ENCODE measurements at places on chromosomes 12 and 14.

DNA sequence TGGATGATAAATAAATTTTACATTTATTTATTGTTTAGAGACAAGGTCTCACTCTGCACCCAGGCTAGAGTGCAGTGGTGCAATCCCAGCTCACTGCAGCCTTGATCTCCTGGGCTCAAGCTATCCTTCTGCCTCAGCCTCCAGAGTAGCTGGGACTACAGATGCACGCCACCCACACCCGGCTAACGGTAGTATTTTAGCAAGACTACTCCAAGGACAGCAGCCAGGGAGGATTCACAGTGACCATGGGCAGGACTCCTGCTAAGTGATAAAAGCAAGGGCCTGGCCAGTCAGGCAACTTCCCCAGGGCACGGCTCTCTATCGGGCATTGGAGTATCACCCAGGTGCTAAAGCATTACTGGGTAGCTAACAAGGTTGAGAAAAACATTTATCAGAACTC, 55.4 kb downstream of the ARL6IP4 start:
- DNase-seq: no peak

DNA sequence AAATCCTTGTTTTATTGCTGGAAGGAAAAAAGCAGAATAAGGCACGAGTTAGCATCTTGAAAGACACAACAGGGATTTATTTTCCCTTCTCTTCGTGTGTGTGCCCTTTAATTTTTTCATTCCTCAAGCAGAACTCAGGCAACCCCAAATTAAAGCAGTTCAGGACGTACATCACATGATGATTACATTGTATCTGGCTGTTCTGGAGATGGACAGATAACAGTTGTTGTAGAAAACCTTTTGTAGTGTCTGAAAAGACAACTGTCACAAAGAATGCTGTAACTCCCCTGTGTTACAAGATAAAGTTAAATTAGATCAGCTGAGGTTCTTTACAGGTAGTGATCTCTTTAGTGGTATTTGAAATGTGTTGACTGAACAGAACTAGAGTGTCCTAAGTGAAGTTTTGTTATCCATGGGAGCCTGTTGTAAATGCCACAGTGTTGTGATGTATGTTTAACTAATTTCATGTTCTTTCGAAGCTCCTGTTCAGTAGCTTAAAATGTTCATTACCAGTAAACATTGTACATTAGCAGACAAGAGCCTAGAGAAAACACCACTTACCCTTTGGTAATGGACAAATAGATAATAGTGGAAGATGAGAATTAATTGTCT, 58.5 kb downstream of the TMTC2 start:
- DNase-seq: no peak

DNA sequence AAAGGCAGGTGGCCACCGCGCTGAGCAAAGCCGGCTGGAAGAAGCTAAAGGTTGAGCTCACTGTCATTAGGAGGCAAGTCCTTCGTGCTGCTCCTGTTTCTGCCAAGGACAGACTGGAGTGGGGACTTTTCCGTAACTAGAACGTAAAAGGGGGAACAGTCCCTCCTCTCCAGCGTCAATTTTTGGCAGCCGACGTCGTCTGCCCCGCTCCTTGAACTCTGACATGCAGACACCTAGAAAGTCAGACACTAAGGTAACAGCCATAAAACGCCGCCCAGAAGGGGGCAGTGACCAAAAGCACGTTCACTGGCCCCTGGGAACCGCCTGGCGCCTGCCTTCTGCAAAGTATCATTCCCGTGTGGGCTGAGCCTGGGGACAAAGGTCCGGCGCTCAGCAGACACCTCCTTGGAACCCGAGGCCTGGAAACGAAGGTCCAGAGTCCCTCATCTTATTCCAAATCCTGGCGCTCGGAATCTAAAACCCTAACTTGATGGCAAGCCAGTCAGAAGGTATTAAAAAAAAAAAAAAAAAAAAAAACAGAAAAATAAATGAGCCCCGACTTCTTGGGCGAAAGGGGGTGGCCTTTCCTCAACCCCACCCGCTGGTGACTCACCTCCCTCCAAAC, 1.1 kb upstream of the LRP1 start:
- no peak for DNase-seq

DNA sequence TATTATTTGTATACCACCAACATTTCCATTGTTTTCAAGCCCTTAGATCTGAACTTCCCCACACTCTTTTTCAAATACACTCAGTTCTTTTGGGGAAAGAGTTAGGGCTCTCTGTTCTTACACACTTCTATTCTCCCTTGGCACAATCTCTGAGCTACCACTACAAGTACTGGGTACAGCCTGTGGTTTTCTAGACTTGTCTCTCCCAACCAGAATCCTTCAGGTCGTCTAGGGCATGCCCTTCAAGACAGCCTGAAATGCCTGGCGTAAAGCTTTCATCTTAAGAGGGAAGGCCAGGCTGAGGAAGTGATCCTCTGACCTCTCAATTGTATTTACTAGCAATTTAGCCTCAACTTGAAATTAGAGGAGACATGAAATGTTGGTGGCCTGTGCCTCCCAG, 1442.0 kb downstream of the AACS start:
- DNase-seq: no peak

- DNase-seq: peak; percentile 38
Measured at GRCh38 chr14:100341301-100342031, 18.3 kb downstream of the SLC25A47 start.

- DNase-seq: no peak
Measured at GRCh38 chr12:126741536-126742240, 1525.3 kb upstream of the TMEM132C start.

DNA sequence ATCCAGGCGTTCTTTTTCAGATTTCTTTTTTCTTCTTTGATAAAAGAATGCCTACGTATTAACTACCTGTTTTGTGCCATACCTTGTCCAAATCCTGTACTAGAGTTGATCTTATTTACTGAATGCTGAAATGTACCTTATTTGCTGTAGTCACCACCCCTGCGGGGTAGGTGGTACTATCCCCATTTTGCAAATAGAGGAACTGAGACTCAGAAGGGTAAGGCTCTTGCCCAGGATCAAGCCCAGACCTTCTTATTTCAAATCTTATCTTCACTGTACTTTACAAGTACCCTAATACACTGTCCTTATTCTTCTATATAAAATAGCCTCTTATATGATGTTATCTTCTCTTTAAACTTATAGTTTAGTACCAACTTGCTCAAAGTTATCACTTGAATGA, 206.5 kb downstream of the SLC41A2 start:
- no peak for DNase-seq

GRCh38 chr12:9725213-9725870, 7.6 kb downstream of the CLECL1 start:
- no peak for DNase-seq

Measured in GM04504 (cell line).